B cell (primary cell): ENCODE measurements at places on chromosomes 13 and 19. TPM values are rescaled to one million over a fixed set of nuclear protein-coding genes. Genes with fewer than 3 reads are reported as not detected.

The SBSN gene
- polyA plus RNA-seq = not detected in 2 replicates

The RNF225 gene
- not detected in 2 replicates for polyA plus RNA-seq

The LYPD3 gene
- polyA plus RNA-seq = 2.2 and 3.5 TPM in 2 replicates

The PLPP2 gene
- polyA plus RNA-seq = 0.17 and 1.3 TPM in 2 replicates

The TYROBP gene
- polyA plus RNA-seq = 14.8 and 25.6 TPM in 2 replicates

The ZNF443 gene
- 1.2 and 1.4 TPM in 2 replicates for polyA plus RNA-seq

The FCAR gene
- polyA plus RNA-seq = 1.9 and 2.8 TPM in 2 replicates

The UCHL3 gene
- polyA plus RNA-seq = 13.3 and 14.9 TPM in 2 replicates

The GRIK5 gene
- polyA plus RNA-seq = 0.09 and 0.33 TPM in 2 replicates

The HS6ST3 gene
- not detected in 2 replicates for polyA plus RNA-seq

The NECTIN2 gene
- 0.15 and 1.0 TPM in 2 replicates for polyA plus RNA-seq

The LILRB4 gene
- polyA plus RNA-seq = 1.2 and 2.8 TPM in 2 replicates

DNA sequence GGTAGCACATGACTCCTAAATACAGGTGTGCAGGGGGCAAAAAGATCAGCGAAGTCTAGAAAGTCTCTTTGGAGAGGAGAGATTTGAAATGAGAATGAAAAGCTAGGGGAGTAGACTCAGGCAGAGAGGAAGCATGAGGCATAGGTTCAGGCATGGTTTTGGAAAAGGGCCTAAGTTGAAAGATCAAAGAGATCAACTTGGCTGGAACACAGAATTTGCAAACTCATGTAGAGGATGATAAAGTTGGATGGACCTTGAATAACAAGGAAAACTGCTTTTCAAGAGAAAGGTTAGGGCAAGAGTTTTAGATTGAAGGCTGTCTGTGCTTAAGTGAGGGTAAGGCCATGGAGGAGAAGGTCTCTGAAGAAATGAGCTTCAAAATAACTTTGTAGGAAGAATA is 47.4 kb upstream of the UBAC2 start:
- DNase-seq = no peak

DNA sequence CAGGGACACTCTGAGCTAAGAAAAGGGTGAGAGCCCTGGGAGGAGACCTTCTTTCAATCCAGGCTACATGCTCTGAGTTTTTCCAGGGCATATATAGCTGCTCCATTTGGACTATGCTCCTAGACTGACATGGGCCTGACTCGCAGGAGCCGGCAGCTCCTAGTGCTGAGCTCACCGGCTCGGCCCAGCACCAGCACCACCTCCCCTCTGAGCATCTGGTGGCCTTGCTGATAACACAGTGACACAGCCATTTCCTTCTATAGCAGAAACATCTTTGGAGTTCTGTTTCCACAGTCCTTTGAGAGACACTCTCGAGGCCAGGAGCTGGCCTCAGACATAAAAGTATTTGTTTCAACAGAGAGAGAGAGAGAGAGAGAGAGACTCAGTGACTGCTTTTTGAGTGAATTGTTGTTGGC is 184.9 kb downstream of the TM9SF2 start:
- no peak for DNase-seq

DNA sequence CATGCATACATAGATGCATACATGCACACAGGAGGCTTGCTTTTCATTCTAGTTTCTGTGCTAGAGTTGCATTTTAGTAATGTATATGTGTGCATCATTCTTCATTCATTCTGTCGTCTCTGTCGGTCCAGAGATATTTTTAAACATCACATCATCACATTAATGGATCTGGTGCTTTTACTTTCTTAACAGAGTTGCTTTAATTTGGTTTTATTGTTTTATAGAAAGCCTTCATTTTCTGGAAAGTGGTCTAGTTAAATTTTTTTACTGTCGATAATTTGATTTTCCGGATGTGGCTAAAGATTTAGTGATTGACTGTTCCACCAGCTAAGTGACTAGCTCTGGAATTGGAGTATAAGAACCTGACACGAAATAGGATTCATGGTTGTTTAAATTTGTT is 16.9 kb downstream of the BIVM start:
- no peak for DNase-seq

GRCh38 chr19:41319500-41320184 is 9.7 kb downstream of the CCDC97 start:
- no peak for DNase-seq

DNA sequence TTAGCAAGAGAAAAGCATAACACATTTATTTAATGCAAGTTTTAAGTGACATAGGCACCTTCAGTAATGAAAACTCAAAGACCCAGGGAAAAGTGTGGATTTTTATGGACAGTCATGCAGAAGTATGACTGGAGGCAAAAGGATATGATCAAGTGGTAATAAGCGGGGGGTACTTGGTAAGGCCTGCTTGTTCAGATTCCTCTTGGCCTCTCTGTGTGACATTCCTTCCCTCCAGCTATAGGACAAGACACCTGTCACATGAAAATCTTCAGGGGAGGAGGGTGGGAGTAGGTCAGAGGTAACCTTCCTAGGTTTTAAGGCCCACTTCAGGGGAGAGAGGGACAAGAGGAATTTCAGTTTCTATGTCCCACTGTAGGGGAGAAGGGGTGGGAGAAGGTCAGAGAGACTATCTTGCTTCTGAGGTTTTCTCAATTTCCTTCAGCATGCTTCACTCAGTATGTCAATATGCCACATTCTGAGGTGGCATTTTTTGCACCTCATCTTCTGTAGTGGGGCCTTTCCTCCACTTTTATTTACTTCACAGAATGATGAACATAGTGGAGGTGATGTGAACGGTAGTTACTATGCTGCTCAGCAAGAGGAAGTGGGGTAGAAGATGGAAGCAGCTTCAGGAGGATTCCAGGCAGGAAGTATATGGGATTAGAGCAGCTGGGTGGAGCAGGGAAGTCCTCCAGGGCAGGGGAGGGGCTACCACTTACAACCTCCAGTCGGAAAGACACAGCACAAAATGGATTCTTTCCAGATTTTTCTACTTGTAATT is 73.2 kb upstream of the RFC3 start:
- no peak for DNase-seq

DNA sequence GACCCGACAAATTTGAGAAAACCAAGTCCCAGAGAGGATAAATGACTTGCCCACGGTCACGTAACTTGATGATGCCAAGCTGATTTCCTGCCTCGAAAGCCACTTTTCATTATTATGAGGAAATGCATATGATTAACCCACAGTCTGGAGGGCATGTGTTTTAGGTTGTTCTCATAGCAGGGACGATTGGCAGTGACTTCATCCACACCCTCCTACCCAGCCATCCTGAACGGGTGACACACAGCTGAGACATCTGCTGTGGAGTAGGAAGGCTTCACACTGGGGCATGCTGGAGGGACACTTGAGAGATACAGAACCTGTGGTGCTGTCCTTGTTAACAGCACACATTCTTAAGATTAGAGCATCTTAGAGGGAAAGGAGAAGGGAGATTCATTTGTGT is 65.4 kb upstream of the WDFY2 start:
- no peak for DNase-seq

GRCh38 chr19:14669940-14670339 is 4.7 kb downstream of the ADGRE3 start:
- no peak for DNase-seq

- DNase-seq = peak; percentile 99
These were observed at the start of gene MTIF3 for GRCh38 chr13:27449936-27450828. MTIF3 (minus strand) TSS chr13:27450564; CDS start chr13:27440448, 10,116 bp downstream.

DNA sequence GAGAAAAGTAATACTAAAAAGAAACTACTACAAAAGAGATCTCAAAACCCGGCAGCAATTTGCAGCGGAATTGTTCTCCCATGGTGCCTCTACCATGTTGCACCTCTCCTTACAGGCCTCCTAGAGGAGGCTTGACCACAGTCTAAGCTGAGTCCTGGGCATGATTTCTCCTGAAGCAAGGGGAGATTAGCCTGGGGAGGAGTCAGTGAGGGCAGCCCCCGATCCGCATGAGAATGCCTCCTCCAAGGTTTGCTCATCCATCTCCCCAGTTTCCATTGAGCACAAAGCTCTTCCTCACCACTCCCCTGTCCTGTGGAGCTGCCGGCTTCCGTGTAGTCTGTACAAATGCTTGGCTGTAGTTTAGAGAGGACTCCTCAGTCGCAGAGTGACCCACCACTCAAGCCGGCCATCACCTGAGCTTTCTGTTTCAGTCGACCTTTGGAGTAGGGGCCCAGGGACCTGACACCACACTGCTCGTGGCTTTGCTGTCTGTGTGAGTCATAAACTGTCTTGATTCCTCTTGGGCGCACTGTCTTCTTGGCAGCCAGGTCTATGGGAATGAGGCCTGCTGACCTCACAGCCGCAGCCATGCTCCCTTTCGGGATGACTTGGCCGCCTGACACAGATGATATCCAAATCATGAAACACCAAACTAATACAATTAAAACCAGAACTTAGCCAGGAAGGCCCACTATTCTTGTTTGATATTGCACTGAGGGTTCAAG is 72.3 kb downstream of the C1QTNF9 start:
- no peak for DNase-seq

DNA sequence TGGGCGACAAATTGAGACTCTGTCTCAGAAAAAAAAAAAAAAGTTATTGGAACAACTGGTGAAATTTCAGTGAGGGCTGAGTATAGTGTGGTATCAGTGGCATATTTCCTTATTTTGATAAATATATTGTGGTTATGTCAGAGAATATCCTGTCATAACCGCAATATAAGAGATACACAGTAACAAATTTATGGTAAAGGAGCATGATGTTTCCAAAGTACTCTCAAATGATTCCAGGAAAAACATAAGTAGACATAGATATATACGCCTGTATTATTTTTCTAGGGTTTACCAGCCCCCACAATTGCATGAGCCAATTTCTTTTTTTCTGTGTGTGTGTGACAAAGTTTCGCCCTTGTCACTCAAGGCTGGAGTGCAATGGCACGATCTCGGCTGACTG is 5.7 kb upstream of the C5AR1 start:
- DNase-seq = no peak

DNA sequence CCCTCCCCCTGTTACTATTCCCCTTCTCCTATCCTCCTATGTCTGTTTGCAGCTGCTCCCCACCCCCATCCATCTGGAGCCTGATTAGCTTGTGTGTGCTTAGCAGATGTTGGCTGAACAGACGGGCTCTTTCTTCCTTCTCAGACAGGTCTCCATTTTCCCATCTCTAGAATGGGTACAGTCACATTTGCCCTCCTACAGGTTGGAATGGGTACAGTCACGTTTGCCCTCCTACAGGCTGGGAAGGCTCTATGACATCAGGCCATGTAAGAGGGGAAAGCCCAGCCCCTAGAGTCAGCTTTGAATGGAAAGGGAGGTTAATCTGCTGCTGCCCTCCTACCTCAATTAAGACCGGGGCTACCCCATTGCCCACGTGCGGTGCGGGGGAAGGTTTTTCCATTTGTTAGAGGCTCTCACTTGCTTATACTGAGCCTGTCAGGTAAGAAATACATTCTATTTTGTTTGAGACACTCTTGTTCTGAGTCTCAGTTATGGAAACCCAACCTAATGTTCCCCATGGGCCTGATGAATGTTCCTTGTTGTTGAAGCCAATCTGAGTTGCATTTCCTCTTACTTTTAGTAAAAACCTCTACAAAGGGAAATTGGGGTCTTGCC is 2.2 kb upstream of the CLEC17A start:
- peak; percentile 53 for DNase-seq

DNA sequence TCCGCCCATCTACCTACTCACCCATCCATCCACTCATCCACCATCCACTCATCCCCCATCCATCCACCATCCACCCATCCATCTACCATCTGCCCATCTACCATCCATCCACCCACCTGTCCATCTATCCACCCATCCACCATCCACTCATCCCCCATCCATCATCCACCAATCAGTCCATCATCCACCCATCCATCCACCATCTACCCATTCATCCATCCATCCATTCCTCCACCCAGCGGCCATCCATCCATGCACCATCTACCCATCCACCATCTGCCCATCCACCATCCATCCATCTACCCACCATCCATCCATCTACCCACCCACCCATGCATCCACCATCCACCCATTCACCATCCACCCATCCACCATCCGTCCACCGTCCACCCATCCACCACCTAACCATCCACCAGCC is 13.6 kb upstream of the JUND start:
- no peak for DNase-seq

DNA sequence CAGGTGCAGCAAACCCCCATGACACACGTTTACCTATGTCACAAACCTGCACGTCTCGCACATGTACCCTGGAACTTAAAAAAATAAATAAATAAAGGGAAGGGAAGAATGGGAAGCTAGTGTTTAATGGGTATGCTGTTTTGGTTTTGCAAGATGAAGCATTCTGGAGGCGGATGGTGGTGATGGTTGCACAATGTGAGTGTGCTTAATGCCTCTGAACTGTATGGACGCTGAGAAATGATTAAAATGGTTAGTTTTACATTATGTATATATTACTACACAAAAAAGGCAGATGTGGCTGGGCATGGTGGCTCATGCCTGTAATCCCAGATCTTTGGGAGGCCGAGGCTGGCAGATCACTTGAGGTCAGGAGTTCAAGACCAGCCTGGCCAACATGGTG is 17.8 kb downstream of the NFILZ start:
- DNase-seq = no peak

DNA sequence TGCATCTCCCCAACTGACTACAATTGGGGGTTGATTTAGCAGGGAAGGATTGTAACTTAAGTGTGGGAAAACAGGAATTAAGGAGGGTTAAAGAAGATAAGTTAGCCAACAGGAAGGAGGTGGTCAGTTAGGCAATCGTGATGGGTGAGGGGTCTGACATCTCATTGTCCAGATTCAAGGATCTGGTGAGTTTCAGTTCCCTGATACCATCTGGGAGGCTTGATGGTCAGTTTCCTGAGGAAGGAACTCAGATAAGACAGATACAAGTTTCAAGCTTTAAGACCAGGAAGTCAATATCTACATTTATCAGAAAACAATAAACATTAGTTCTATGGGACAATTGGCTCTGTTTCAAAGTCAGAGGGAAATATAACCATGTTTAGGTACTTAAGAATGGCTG is 601.8 kb downstream of the SLITRK6 start:
- DNase-seq = no peak

- DNase-seq = no peak
These were observed 168.8 kb upstream of the ZNF507 start for GRCh38 chr19:32176591-32176990.

DNA sequence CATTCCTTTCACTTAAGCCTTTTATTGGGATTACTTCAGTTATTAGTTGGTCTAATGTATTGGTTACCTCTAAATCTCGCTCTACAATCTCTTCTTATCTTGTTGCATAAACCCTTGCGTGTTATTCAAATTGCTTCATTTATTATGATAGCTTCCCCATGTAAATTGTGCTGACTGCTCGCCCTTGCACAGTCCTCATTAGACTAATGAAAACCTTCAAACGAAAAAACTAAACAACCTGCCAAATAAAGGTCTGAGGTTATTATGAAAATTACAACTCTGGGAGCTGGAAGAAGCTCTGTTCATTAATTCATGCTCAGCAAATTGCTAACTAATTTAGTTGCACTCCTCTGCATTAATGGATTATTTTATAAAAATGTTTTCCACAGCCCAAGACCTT is 320.1 kb downstream of the DACH1 start:
- DNase-seq = no peak

DNA sequence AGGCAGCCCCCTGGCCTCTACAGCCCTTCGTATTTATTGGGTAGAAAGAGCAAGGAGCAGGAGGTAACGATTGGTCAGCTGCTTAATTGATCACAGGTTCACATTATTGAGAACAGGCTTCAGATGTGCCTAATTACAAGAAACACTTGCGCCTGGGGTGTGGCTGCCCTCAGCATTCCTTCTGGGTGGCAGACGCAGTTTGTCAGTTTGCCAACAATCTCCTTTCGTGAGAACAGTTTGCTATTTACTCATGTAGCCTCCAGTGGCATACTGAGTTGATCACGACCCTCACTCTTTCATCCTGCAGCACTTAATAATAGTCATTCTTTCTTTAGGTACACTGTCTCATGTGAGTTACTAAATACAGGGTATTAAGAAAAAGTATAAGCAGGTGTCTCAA is 985.6 kb downstream of the SLITRK5 start:
- no peak for DNase-seq

- peak; percentile 37 for DNase-seq
These were observed 15.7 kb downstream of the PNPLA6 start for GRCh38 chr19:7550987-7551761.
